Hair follicle dermal papilla cell (primary cell): ENCODE measurements at places on chromosomes 11 and 22. TPM values are rescaled to one million over a fixed set of nuclear protein-coding genes. Genes with fewer than 3 reads are reported as not detected.

Gene TPH1
- under 0.01 TPM in 2 replicates for total RNA-seq

Gene SHISAL1
- total RNA-seq: 2.1 and 3.4 TPM in 2 replicates

Gene GSTT2B
- total RNA-seq: 0.16 and 3.3 TPM in 2 replicates

Gene TRPM5
- not detected in 2 replicates for total RNA-seq

Gene CASTOR1
- 6.5 and 11.2 TPM in 2 replicates for total RNA-seq

Gene P4HA3
- total RNA-seq: 3.5 and 3.9 TPM in 2 replicates

Gene HORMAD2
- total RNA-seq: not detected in 2 replicates

Gene TMEM132A
- total RNA-seq: 16.0 and 20.4 TPM in 2 replicates

Gene IGF2
- total RNA-seq: 0.85 and 1.9 TPM in 2 replicates

Gene FGF19
- total RNA-seq: not detected in 2 replicates

Gene MPPED1
- total RNA-seq: not detected in 2 replicates

Gene SUSD2
- total RNA-seq: 3.4 and 12.4 TPM in 2 replicates

Gene ISX
- total RNA-seq: not detected in 2 replicates

Gene EHF
- under 0.01 TPM in 1 of 2 replicates, not detected in the other for total RNA-seq

Gene LRP5
- 34.0 and 62.8 TPM in 2 replicates for total RNA-seq

Gene BAD
- 64.0 and 66.5 TPM in 2 replicates for total RNA-seq

Gene RBFOX2
- total RNA-seq: 243 and 273 TPM in 2 replicates

Gene CST6
- total RNA-seq: 0.49 and 0.85 TPM in 2 replicates

Gene GLYAT
- not detected in 2 replicates for total RNA-seq

Gene SLC1A2
- 6.0 and 8.6 TPM in 2 replicates for total RNA-seq

Gene OR51B5
- total RNA-seq: 0.32 TPM in 1 of 2 replicates, not detected in the other

Gene EFCAB6
- 2.6 TPM in 2 replicates for total RNA-seq

Gene OR6T1
- total RNA-seq: not detected in 2 replicates

Gene TTC28
- 93.6 and 95.8 TPM in 2 replicates for total RNA-seq

Gene OR8A1
- under 0.01 TPM in 1 of 2 replicates, not detected in the other for total RNA-seq

Gene PATE4
- not detected in 2 replicates for total RNA-seq

Gene DCHS1
- 42.3 and 53.2 TPM in 2 replicates for total RNA-seq

Gene STX5
- total RNA-seq: 48.3 and 56.5 TPM in 2 replicates

Gene MYOD1
- total RNA-seq: not detected in 2 replicates

Gene CBLIF
- not detected in 2 replicates for total RNA-seq

Gene TRIM5
- total RNA-seq: 30.7 and 32.6 TPM in 2 replicates

Gene DCPS
- total RNA-seq: 11.7 and 15.7 TPM in 2 replicates

Gene PGM2L1
- total RNA-seq: 2.9 and 3.1 TPM in 2 replicates

Gene LRRC4C
- not detected in 2 replicates for total RNA-seq

Gene NFAM1
- total RNA-seq: under 0.01 and 0.12 TPM in 2 replicates

Gene SERPING1
- 22.2 and 24.5 TPM in 2 replicates for total RNA-seq

Gene MAPK8IP2
- 1.9 and 4.6 TPM in 2 replicates for total RNA-seq

Gene CRYBA4
- total RNA-seq: not detected in 2 replicates

Gene IL18
- total RNA-seq: 0.16 TPM in 1 of 2 replicates, not detected in the other

Gene DDX25
- total RNA-seq: 0.16 TPM in 1 of 2 replicates, not detected in the other

Gene OR52E8
- not detected in 2 replicates for total RNA-seq

Gene OR51I1
- not detected in 2 replicates for total RNA-seq

Gene OR52I1
- not detected in 2 replicates for total RNA-seq

Gene CDCA5
- 1.3 and 1.5 TPM in 2 replicates for total RNA-seq

Gene DGCR2
- total RNA-seq: 55.7 and 63.8 TPM in 2 replicates
